ENCODE measurements at places on chromosomes 3 and 15.
A peak's percentile ranks its signal among the peaks of the same experiment; 100 is the strongest.

- DNase-seq, result no peak
Observed at GRCh38 chr3:14502472-14502871, 37.7 kb downstream of the GRIP2 start.

DNA sequence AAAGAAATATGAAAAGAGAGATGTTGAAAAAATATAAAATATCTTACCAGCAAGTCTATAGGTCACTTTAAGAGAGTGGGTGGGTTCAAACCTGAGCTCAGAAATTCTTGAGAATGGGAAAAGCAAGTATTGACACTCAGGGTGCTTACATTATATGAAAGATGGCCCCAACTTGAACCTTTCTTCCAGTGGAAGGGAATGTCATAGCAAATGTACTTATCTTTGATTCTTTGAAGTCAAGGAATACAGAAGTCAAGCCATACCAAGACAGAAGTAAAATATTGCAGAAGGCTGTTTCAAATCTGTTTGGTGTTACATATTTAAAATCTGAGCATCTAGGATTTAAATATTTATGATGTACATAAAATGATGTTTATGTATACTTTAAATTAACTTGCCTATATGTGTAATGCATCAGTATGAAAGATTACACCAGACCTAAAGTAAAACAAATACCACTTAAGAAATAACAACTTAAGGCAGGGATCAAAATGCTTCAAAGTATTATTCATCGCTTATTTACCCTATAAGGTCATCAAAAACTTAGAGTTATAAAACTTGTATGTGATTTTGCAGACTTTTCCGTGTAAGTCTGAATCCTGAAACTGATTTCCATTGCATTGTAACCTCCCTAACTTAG, 8.7 kb downstream of the MME start:
- DNase-seq, result no peak

DNA sequence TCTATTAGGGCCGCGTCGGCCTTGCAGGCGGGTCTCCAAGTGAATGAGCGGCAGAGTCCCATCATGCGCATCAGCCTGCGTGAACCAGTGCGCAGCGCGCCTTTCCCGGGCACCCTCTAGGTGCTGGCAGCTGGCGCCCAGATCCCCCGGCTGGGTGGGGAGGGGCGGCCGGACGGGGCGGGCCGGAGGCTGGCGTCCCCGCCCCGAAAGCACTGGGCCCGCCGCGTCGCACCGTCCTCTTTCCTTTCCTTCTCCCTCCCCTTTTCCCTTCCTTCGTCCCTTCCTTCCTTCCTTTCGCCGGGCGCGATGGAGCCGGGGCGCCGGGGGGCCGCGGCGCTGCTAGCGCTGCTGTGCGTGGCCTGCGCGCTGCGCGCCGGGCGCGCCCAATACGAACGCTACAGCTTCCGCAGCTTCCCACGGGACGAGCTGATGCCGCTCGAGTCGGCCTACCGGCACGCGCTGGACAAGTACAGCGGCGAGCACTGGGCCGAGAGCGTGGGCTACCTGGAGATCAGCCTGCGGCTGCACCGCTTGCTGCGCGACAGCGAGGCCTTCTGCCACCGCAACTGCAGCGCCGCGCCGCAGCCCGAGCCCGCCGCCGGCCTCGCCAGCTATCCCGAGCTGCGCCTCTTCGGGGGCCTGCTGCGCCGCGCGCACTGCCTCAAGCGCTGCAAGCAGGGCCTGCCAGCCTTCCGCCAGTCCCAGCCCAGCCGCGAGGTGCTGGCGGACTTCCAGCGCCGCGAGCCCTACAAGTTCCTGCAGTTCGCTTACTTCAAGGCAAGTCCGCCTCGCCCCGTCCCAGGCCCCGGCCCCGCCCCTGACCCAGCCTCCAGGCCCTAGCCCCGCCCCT, at the start of gene CRTAP:
Gene CRTAP, plus strand, starts transcription at position 243 of the 850 bp plus-strand sequence. Its CDS starts 64 bp downstream, at position 307.
- DNase-seq, result peak; percentile 98

DNA sequence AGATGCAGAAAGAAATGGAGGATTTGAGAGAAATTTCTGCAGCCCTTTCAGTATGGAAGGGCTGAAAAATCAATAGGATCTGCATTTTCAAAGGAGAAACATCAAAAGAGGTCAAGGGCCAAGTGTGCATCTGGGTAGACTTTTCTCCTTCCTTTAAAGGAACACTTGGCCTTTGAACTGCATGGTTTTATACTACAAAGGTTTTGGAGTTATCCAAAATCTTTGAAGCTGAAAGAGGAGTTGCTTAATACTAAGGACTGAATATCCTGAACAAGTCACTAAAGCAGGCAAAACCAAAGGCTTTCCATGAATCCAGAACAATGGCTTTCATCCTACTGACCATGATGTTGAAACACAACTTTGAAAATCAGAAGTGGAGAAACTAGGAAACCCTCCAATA, 553.7 kb upstream of the LMCD1 start:
- DNase-seq, result no peak

GRCh38 chr15:92889390-92890107, 10.6 kb upstream of the CHD2 start:
- no peak for DNase-seq

DNA sequence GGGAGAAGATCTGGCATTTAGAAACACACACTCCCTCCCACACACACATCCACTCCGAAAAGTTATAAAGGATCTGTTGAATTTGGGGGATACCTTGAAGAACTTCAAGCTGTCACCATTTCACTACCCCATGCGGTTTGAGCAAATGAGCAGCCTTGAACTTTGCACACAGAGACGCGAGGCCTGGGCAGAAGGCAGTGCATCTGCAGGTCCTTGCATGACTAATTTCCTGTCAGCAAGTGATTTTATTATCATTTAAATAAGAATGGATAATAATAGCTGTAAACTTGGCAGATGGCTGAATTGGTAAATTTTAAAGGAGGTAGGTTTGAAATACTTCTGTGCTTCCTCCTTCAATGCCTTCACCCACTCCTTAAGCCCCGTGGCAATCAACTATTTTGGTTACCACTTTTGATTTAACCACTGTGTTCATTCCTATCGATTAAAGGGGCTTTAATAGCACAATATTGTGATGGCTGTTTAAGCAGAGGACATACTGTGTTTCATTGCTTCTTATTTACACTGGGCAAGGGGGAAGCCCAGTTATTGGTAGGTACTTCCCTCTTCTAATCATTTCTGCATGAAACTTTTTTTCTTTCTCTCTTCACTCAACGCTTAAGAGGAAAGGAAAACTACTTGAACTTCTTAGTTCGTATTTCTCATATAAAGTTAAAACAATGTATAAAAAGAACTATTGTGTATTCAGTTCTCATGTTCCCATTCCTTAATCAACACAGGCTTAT, 108.1 kb downstream of the ROBO2 start:
- no peak for DNase-seq

DNA sequence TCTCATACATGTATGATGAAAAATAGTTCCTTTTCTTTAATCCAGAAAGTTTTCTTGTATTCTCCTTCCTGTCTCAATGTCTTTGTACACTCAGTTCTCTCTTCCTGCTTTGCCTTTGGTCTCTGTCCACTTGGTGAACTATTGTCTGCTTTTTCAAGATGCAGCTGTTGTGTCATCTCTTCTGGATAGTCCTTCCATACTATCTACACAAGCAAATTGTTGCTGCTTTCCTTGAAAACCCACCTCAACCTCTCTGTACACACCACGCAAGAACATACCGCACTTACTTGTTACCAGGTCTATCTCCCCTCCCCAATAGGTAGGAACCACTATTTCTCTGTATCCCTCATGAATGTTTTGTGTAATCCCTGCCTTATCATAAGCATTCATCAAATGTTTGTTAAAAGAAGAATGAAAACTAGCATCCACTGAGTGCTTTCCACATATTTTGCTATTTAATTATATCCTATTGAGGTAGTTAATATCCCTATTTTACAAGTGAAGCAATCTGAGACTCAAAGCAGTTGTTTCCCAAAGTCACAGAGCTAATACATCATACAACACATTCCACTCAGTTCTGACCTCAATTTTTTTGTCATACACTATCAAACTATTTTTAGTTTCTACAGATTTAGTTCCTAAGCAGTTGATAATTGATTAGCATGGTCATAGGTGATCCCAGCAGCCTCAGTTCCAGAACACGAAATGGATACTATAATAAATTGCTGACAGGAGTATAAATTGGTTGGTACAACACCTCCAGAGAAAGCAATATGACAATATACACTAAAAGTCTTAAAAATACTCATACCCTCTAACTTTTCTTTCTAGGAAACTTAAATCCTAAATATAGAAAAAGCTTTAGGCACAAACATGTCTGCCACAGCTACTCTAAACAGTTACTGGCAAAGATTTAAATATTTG, 19.6 kb downstream of the HACL1 start:
- DNase-seq, result no peak

- DNase-seq, result no peak
Observed at GRCh38 chr3:152436707-152437590, 168.2 kb downstream of the MBNL1 start.

DNA sequence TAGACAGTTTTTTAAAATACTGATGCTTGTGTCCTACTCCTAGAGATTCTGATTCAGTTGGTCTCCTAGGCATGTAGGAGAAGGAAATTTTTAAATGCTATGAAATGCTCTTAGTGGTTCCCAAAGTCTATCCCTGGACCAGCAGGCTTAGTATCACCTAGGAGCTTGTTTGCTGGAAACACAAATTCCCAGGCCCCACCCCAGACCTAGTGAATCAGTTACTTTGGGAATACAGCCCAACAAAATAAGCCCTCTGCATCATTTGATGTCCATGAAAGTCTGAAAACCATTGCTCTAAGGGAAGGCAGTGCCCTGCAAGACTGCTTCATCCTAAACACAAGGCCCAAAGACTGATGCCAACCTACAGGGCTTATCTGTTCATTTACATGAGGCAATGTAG, 36.3 kb downstream of the CCNL1 start:
- DNase-seq, result no peak

GRCh38 chr15:99584081-99584600, 18.4 kb downstream of the MEF2A start:
- no peak for DNase-seq

GRCh38 chr3:135636596-135636995, 328.9 kb upstream of the PPP2R3A start:
- no peak for DNase-seq

Data from fibroblast of the conjunctiva (primary cell).